Esophagus squamous epithelium (tissue), 5 donors: ENCODE measurements at places on chromosomes 6 and 20.

GRCh38 chr6:136809091-136809860 is 13.1 kb upstream of the PEX7 start:
- no peak for DNase-seq

DNA sequence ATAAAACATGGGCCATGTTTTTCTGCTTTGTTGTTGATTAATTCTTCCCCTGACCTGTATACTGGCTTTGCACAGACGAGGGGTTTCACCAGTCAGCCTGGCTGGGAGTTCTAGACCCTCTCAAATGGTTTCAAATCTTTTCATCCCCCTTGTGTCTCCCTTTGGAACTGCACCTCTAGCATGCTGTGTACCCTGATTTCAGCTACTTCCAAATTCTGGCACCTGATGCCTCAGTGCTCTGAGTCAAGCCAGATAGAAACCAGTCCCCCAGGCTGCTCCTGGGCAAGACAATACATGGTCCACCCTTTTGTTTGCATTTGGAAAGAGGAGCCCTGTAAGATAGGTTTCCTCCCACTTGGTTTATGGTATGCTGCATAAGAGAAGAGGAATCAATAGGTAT is 290.2 kb downstream of the BTBD3 start:
- no peak for DNase-seq

DNA sequence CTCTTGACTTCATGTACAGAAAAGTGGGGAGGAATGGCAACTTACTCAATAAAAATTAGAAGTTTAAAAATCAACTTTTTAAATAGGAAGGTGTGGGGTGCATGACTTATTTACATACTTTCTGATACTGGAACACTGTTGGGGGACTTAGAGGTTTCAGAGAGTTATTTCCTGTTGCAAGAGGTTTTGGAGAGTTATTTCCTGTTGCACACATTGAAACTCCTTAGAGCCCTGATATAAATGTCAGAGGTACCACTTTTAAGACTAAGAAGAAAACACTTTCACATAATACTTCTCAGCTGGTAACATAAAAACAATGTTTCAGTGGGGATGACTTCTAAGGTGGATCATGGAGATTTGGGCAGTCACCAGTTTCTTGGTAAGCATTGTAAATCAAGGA is 579.9 kb downstream of the MMUT start:
- DNase-seq: no peak

DNA sequence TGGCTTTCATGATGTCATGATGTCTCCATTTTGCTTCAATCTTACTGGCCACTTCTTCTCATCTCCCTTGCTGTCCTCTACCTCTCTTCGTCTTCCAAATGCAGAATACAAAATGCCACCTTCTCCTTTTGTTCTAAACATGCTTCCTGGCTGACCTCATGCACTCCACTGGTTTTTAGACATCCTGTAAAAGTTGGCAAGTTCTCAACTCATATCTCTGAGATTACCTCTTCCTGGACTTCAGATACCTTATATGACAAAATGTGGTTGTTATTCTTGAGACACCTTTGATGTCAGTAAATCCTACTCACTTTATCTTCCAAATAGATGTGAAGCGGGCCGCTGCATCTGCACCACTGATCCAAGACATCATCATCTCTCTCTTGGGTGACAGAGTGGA is 212.7 kb upstream of the FOXA2 start:
- DNase-seq: no peak

- no peak for DNase-seq
These were observed 23.3 kb downstream of the MTFR2 start for GRCh38 chr6:136226674-136227377.

- DNase-seq: no peak
These were observed 219.1 kb upstream of the STXBP5 start for GRCh38 chr6:146985111-146985510.

GRCh38 chr20:58328836-58329235 is 19.3 kb downstream of the RAB22A start:
- DNase-seq: no peak

GRCh38 chr6:68754681-68755213 is 119.7 kb downstream of the ADGRB3 start:
- no peak for DNase-seq

DNA sequence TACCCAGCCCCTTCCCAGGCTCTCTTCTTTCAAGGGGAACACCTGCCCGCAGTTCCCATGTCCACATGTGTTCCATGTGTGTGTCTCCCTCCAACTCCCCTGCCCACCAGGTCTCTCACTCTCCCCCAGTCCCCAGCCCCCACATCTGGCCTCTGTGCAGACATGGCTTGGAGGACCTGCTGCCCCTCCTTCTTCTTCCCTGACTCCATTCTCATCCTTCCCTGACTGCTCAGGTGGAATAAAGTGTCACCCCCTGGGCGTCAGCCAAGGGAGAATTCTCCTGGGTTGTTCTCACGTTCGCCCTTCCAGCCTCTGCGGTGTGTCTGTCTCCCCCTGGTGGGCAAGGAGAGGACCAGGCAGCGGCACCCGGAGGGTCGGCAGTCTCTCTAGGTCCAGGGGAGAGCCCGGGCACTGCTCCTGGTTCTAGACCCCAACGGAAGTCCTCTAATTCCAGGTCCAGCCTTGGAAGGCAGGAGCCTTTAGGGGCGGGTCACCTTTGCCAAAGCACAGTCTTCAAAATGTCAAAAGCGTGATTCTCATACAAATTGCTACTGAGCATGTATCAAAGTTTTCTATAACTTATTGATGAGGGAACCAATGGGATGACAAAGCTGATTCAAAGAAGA is 50.5 kb downstream of the EBF4 start:
- DNase-seq: no peak

GRCh38 chr6:152423216-152424103 is 213.7 kb downstream of the SYNE1 start:
- no peak for DNase-seq

DNA sequence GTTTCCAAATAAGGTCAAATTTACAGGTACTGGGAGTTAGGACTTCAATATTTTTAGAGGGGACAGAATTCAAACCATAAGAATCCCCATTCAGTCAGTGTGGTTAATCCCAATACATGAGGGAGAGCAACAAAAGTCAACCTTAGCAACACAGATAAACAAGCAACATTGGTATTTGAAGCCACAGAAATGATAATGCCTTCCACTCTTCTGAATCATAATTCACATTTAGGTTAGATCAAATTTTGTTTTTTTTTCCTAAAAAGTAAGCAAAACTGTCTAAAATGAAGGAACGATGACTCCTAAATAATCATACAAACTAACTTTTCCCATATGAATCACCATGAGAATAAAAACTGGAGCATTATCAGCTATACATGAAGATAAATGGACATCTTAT is 246.0 kb upstream of the TENT5A start:
- no peak for DNase-seq

DNA sequence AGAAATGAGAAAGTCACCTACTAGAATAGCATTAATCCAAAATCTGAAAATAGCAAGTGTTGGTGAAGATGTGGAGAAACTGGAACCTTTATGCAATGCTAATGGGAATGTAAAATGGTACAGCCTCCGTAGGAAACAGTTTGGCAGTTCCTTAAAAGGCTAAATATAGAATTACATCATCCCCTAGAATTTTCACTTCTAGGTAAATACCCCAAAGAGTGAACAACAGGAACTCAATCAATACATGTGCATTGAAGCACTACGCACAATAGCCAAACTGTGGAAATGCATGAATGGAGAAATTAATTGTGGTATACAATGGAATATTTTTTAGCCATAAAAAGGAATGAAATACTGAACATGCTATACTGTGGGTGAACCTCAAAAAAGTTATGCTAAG is 982.0 kb upstream of the FLRT3 start:
- DNase-seq: no peak

DNA sequence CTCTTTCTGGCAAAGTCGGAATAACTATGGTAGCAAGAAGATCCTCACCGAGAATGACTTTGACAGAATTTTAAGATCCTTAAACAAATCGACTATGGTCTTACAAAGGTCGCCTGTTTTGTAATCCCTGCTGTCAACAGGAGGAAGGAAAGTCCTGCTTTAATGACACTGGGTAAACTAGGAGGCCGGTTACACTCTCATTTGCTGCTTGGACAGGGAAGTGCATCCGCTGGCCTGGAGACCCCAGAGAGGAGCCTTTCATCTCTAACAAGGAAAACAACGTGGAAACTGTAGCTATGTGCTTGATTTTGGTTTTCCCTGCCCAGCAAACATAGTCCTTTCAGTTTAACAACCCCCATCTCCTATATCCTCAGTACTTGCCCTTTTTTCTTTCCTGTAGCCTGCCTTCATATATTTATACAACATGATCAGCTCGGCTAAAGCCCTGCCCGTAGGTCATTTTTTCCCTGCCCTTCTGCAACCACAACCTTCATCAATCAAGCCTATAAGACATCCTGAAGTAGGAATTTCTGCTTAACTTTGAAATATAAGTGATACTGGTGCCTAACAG is 97.2 kb upstream of the RIN2 start:
- no peak for DNase-seq
